Thyroid gland (tissue), 4 donors: ENCODE measurements at places on chromosomes 7 and 10. TPM values are rescaled to one million over a fixed set of nuclear protein-coding genes. Genes with fewer than 3 reads are reported as not detected.
A peak's percentile ranks its signal among the peaks of the same experiment; 100 is the strongest.

DNA sequence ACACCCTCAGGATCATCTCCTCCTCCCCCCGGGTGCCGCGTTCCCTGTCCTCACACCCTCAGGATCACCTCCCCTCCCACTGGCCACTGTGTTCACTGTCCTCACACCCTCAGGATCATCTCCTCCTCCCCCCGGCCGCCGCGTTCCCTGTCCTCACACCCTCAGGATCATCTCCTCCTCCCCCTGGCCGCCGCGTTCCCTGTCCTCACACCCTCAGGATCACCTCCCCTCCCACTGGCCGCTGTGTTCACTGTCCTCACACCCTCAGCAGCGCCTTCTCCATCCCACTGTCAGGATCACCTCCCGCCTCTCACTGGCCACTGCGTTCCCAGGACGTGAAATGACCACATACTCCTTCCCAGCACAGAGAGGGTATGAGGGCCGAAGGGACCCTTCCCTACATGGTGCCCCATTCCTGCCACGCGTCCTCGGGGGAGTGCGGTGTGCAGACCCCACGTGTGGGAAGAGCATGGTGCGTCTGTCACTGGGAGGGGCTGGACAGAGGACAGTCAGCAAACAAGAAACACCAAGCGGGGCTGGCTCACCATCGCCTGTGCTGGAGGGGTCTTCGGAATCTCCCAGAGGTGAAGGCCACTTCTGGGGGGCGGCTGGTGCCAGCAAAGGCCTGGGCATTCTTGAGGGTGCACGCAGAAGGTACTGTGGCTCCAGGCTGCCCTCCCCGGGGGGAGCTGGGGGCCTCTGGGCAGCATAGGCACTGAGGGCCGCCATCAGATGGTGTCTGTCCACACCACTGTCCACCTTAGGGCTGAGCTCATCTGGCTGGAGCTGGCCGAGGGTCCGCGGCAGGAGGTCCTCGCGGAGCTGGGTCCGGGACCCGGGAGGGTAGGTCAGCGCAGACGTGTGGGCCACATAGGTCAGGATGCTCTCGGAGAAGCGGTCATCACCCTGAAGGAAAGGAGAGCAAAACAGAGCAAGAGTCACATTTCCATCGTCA lies 421.0 kb downstream of the PTPRN2 start:
- H3K27ac ChIP-seq: no peak overlapping the region
- no peaks in the 10 kb centered on the region for H3K27me3 ChIP-seq
- no peak overlapping the region for H3K4me3 ChIP-seq
- H3K36me3 ChIP-seq: no peaks in the 10 kb centered on the region
- DNase-seq: no peak
- H3K4me1 ChIP-seq: no peaks in the 10 kb centered on the region

DNA sequence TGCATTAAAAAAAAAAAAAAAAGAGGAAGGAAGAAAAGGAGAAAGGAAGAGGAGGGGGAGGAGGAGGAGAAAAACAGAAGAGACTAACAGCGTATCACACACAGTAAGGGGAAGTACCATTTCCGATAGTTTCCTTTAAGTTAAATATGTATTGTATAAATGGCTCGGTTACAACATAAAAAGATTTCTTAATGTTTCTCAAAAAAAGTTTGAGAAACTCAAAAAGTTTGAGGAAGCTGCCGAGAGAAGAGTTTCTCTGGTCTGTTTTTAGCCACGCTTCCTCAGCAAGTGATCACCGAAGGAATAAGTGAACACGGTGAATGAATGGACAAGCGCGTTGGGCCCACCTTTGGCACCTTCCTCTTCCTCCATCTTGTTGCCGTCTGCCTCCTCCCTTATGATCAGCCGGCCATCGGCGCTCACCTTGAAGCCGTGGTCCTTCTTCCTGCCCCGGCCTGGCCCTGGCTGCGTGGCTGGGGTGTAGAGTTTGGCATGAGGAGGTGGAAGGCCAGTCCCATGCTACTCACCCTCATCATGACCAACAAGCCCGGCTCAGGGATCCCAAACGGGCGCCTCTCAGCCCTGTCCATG lies 31.3 kb upstream of the FRAT2 start:
- DNase-seq: no peak
- H3K4me1 ChIP-seq: no peaks in the 10 kb centered on the region
- H3K27ac ChIP-seq: no peak overlapping the region
- no peak overlapping the region for H3K4me3 ChIP-seq
- H3K27me3 ChIP-seq: no peaks in the 10 kb centered on the region

- H3K27ac ChIP-seq: peak overlapping the region; percentile 92
- no peaks in the 10 kb centered on the region for H3K36me3 ChIP-seq
- H3K4me1 ChIP-seq: peaks cover 18% of the 10 kb centered on the region
- no peak overlapping the region for H3K4me3 ChIP-seq
Observed at GRCh38 chr10:3482200-3482993, 302.6 kb downstream of the KLF6 start.

TMEM130 gene
- total RNA-seq: 0.22 TPM

- H3K4me3 ChIP-seq: no peak overlapping the region
- H3K27ac ChIP-seq: no peak overlapping the region
- H3K36me3 ChIP-seq: no peaks in the 10 kb centered on the region
- H3K4me1 ChIP-seq: peaks cover 11% of the 10 kb centered on the region
- H3K27me3 ChIP-seq: no peaks in the 10 kb centered on the region
Observed at GRCh38 chr10:78354101-78354500, 320.4 kb downstream of the RPS24 start.

- no peaks in the 10 kb centered on the region for H3K4me1 ChIP-seq
- no peak overlapping the region for H3K27ac ChIP-seq
- H3K27me3 ChIP-seq: no peaks in the 10 kb centered on the region
- no peaks in the 10 kb centered on the region for H3K36me3 ChIP-seq
Observed at GRCh38 chr7:371779-372545, 82.0 kb downstream of the FOXL3 start.

- no peak overlapping the region for H3K4me3 ChIP-seq
- H3K4me1 ChIP-seq: no peaks in the 10 kb centered on the region
- no peak overlapping the region for H3K27ac ChIP-seq
- H3K36me3 ChIP-seq: no peaks in the 10 kb centered on the region
- DNase-seq: no peak
Observed at GRCh38 chr7:46421441-46422230, 500.6 kb upstream of the IGFBP3 start.

EGFR gene
- total RNA-seq: 75.0 TPM

DNA sequence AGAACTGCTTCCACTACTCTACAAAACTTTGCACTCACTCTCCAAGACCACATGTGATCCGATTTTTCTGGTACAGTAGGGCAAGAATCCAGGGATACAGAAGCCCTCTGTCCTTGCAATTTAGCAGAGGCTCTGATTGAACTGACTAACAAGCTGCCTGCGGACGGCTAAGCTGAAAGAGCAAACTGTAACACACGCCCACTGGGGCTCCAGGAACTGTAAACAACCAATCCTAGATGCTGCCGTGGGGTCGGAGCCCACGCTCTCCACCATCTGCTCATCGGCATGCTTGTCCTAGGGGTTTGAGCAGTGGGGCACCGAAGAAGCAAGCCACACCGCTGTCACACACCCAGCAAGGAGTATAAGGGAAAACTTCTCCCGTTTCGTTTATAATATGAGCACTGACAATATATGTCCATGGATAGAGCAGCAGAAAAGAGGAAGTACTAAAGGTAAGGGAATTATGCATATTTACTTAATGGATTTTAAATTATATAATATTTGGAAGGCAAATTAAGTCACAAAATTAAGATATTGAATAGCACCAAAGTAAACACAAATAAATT lies 634.4 kb upstream of the POT1 start:
- H3K4me1 ChIP-seq: no peaks in the 10 kb centered on the region
- no peak overlapping the region for H3K27ac ChIP-seq
- H3K27me3 ChIP-seq: no peaks in the 10 kb centered on the region
- no peak for DNase-seq

DNA sequence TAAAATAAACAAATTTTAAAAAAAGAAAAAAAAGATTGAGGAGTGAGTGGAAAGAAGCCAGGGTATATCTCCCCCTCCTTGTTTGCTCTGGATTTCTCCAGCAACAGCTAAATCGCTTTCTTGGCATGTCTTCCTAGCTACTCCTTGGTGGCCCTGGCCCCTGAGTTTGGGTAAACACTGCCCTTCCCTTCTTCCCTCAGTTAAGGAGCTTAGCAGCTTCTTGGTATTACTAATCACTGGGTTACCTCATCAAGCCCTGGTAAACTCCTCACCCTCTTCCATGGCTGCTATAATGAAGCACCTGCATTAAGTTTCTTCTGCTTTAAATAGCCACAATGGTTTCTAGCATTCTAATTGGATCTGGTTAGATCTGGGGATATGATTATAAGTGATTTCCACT lies 269.8 kb downstream of the FZD1 start:
- H3K27me3 ChIP-seq: no peaks in the 10 kb centered on the region
- DNase-seq: no peak
- no peaks in the 10 kb centered on the region for H3K36me3 ChIP-seq
- H3K27ac ChIP-seq: no peak overlapping the region
- no peaks in the 10 kb centered on the region for H3K4me1 ChIP-seq
- no peak overlapping the region for H3K4me3 ChIP-seq

ACHE gene
- total RNA-seq: 2.0 TPM

- DNase-seq: no peak
- no peaks in the 10 kb centered on the region for H3K27me3 ChIP-seq
- H3K4me1 ChIP-seq: no peaks in the 10 kb centered on the region
- H3K27ac ChIP-seq: no peak overlapping the region
Observed at GRCh38 chr7:114835303-114835702, 86.6 kb upstream of the MDFIC start.

EBLN1 gene
- not detected for total RNA-seq

SMKR1 gene
- total RNA-seq: 1.2 TPM

GRCh38 chr10:69065406-69066361 lies 22.2 kb upstream of the SRGN start:
- no peak for DNase-seq
- no peaks in the 10 kb centered on the region for H3K36me3 ChIP-seq
- no peak overlapping the region for H3K4me3 ChIP-seq

DNA sequence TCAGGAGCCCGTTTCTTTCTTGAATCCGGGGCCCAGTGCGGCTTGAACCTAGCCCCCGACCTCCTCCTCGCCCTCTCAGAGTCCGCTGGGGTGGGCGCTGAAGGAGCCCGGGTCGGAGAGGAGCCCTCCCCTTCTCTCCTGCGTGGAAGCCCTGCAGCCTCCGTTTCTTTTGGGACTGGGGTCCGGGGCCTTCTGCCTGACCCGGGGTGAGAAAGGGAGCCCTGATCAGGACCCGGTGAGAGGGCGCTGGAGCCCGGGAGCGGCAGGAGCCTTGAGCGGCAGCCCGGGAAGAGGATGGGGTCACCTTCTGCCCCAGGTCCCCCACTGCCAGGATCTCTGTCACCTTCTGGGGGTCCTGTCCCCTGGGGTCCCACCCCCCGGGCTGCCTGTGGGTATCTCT lies 162.3 kb downstream of the ZNF33B start:
- no peak for DNase-seq
- H3K4me1 ChIP-seq: no peaks in the 10 kb centered on the region
- H3K27me3 ChIP-seq: no peaks in the 10 kb centered on the region
- H3K36me3 ChIP-seq: no peaks in the 10 kb centered on the region

DNA sequence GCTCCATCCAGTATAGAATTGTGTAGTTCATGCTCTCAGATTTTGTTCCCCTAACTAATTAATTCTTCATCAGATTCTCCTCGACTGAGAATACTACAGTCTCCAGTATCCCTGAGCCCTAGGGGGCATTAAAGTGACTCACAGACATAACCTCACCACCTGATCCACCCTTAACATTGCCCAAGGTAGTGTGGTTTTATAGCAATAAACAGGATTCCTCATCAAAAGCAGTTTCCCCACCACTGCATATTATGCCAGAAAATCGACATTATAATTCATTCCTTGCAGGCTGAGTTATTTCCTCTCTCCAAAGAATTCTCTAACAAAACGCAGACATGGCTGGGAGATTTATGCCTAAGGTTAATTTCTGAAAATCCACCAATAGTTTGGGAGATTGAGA lies 1402.5 kb upstream of the CELF2 start:
- no peak for DNase-seq
- H3K4me1 ChIP-seq: no peaks in the 10 kb centered on the region

- no peak overlapping the region for H3K27ac ChIP-seq
- DNase-seq: no peak
- no peaks in the 10 kb centered on the region for H3K27me3 ChIP-seq
- no peaks in the 10 kb centered on the region for H3K36me3 ChIP-seq
- no peak overlapping the region for H3K4me3 ChIP-seq
- H3K4me1 ChIP-seq: no peaks in the 10 kb centered on the region
Observed at GRCh38 chr10:124305984-124306383, 112.7 kb downstream of the OAT start.

- H3K27me3 ChIP-seq: no peaks in the 10 kb centered on the region
- peaks cover 14% of the 10 kb centered on the region for H3K4me1 ChIP-seq
- no peak overlapping the region for H3K4me3 ChIP-seq
- H3K27ac ChIP-seq: no peak overlapping the region
Observed at GRCh38 chr10:13439313-13440184, 89.3 kb downstream of the BEND7 start.

- DNase-seq: no peak
- H3K4me3 ChIP-seq: no peak overlapping the region
- no peaks in the 10 kb centered on the region for H3K36me3 ChIP-seq
Observed at GRCh38 chr10:59373071-59373470, 10.7 kb upstream of the FAM13C start.

GRCh38 chr7:20784388-20785156 lies 2.1 kb downstream of the SP8 start:
- H3K27ac ChIP-seq: no peak overlapping the region
- peaks cover 75% of the 10 kb centered on the region for H3K27me3 ChIP-seq
- no peak for DNase-seq

GOLGA7B gene
- 0.81 TPM for total RNA-seq

AKR1D1 gene
- total RNA-seq: not detected

GRCh38 chr10:94358480-94358879 lies 4.3 kb downstream of the NOC3L start:
- no peak overlapping the region for H3K4me3 ChIP-seq
- peaks cover 16% of the 10 kb centered on the region for H3K4me1 ChIP-seq
- H3K27ac ChIP-seq: no peak overlapping the region

GRCh38 chr7:141960687-141961422 lies 12.7 kb downstream of the TAS2R38 start:
- H3K27ac ChIP-seq: no peak overlapping the region
- no peaks in the 10 kb centered on the region for H3K36me3 ChIP-seq
- no peaks in the 10 kb centered on the region for H3K27me3 ChIP-seq
- no peak for DNase-seq
- H3K4me1 ChIP-seq: no peaks in the 10 kb centered on the region
- H3K4me3 ChIP-seq: no peak overlapping the region

SPOCK2 gene
- total RNA-seq: 14.9 TPM
